ENCODE measurements at places on chromosomes 6 and 20. TPM values are rescaled to one million over a fixed set of nuclear protein-coding genes. Genes with fewer than 3 reads are reported as not detected.

SOBP gene
- not detected for polyA plus RNA-seq

GRCh38 chr20:42634156-42634555 lies 555.5 kb downstream of the PTPRT start:
- no peak for DNase-seq

- no peak for DNase-seq
Observed at GRCh38 chr6:130994319-130995097, 68.5 kb downstream of the EPB41L2 start.

DNA sequence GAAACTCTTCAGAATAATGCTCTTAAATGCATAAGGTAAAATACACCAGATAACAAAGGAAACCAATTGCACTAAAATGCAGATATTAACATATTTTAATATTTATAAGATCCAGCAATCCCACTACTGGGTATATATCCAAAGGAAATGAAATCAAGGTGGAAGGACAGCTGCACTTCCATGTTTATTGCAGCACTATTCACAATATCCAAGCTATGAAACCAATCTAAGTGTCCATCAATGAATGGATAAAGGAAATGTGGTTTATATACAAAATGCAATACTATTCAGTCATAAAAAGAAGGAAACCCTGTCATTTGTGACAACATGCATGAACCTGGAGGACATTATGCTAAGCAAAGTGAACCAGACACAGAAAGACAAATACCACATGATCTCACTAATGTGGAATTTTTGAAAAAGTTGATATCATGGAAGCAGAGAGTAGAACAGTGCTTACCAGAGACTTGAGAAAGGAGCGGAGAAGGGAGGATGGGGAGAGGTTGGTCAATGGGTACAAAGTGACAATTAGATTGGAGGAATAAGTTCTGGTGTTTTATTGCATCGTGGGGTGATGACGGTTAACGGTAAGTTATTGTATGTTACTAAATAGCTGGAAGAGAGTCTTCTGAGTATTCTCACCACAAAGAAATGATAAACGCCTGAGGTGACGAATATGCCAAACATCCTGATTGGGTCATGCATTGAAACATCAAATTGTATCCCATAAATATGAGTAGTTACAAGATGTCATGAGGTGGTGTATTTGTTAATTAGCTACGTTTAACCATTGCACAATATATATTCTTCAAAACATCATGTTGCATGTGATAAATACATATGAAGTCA lies 37.9 kb upstream of the RNF24 start:
- DNase-seq: peak; percentile 17

MPC1 gene
- 122 TPM for polyA plus RNA-seq

LATS1 gene
- 5.2 TPM for polyA plus RNA-seq

- no peak for DNase-seq
Observed at GRCh38 chr20:828987-829386, 4.5 kb upstream of the FAM110A start.

- no peak for DNase-seq
Observed at GRCh38 chr6:166308033-166308768, at the start of gene PRR18. Gene PRR18, minus strand, starts transcription at chr6:166308392. Its CDS starts 250 bp downstream, at chr6:166308142.

GRCh38 chr20:17832236-17832915 lies 132.6 kb downstream of the BANF2 start:
- no peak for DNase-seq

GRCh38 chr6:10403385-10404106 lies 11.3 kb downstream of the TFAP2A start:
- no peak for DNase-seq

LPA gene
- polyA plus RNA-seq: not detected

- DNase-seq: peak; percentile 55
Observed at GRCh38 chr6:79868098-79868722, 79.1 kb downstream of the ELOVL4 start.

GRCh38 chr6:50816115-50816675 lies 2.5 kb upstream of the TFAP2B start:
- DNase-seq: peak; percentile 40

ARMC12 gene
- not detected for polyA plus RNA-seq

- no peak for DNase-seq
Observed at GRCh38 chr6:6599468-6599873, 11.0 kb downstream of the LY86 start.

GRCh38 chr6:10205892-10206291 lies 209.0 kb downstream of the TFAP2A start:
- peak; percentile 38 for DNase-seq

DNA sequence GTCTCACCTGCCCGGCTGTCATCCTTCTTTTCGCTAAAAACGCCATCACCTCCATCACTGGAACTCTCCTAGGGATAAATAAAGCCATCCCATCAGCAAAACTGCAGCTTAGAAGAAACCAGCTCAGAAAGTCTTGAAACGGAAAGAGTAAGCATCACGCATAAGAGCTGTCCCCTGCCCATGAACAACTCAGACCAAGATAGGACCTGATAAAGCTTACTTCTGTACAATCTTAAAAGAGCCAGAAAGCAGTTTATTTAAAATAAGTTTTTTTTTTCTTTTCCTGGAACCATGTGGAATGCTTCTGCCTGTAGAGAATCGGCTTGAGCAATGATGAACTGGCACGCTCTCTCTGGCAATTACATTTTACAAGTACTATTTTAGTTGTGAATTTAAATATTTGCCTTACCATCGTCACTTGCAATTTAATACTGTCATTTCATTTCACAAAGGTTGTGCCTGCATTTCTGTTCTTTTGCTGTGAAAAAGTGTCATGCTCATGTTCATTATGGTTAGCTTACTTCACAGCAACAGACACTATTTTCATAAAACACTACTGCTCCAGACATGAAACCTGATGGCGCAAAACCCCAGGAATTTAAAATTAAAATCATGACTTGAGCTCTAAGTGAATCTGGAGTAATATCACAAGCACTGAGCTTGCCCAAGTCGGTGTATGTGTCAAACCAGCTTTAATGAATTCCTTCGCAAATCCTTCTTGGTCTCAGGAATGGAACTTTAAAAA lies 59.6 kb upstream of the EMILIN3 start:
- DNase-seq: no peak

- no peak for DNase-seq
Observed at GRCh38 chr6:107083047-107083768, 32.1 kb downstream of the BEND3 start.

DNA sequence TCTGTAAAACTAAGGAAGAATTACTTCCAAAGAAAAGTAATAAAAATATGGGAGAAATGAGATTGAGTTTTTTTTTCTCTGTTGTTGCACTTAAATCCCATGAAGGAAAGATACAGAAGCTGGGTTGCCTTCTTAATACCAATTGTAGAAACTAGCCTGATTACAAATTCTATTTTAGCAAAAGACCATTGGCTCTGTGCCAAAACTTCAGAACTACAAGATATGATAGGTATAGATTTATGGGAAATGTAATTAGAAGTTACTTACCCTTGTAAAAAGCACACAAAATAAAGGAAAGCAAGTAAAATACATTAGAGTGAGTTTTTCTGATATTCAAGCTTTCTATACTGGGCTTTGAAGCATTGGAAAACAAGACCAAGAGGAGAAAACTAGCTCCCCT lies 73.5 kb upstream of the SCGN start:
- DNase-seq: no peak

- DNase-seq: no peak
Observed at GRCh38 chr6:23446469-23446967, 679.5 kb upstream of the NRSN1 start.

ARFGEF2 gene
- 4.6 TPM for polyA plus RNA-seq

CLVS2 gene
- not detected for polyA plus RNA-seq

C20orf204 gene
- 0.20 TPM for polyA plus RNA-seq

TAAR8 gene
- not detected for polyA plus RNA-seq

DNA sequence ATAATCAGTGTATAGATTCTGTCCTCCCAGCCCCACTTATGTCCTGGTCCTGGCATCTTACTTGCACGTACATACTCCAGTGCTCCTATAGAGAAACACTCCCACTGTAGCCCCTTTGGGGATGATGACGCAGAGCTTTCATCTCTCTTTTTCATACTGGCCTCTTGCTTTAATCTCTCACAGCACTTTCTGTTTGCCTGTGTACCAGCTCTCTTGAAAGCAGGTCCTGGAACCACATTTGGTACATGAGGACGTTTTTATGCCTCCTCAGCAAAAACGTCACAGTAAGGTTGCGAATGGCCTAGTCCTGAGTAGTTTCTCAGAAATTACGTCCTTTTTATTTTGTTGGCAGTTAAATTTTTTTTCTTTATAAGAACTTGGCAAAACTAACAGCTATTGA lies 10.8 kb downstream of the L3MBTL3 start:
- no peak for DNase-seq

DNA sequence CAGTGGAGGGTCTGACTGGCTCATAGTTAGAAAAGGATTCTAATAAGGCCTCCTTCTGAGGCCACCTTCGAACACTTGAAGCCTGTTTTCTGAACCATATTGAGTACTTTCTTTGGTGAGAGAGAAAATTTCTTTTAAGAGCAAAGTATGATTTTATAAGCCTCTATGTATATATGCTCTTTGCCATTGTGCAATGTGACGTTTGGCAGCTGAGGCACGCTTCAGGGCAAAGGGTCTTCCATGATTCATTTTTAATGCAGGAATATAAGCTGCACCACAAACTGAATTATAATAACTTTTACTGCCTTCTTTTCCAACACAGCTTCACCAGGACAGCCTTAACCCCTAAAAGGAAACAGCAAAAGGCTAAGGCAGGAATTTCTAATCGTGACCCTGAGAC lies 154.4 kb downstream of the TTLL2 start:
- DNase-seq: no peak

DNA sequence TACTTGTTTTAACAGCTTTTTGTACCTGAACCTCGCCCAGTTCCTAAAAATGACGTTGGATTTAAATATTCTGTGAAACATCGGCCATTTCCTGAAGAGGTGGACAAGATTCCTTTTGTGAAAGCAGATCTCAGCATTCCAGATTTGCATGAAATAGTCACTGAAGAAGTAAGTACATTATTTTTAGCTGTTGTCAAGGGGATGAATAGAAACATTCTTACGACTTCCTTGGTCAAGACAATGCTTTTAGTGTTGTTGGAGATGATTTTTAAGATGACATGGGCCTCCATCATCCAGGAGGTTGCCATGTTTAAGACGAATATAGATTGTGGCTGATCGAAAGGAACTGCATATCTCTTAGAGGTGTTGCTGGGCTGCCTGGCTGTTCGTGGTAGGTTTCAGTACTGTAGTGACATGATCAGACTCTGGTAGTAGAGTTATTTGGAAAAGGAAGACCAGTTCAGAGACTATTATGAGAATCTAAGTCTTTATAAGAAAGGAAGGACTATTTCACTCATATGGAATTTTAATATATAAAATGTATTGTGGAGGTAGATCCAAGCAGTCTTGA lies 29.9 kb upstream of the ADIG start:
- DNase-seq: no peak

TINAG gene
- polyA plus RNA-seq: not detected

DNA sequence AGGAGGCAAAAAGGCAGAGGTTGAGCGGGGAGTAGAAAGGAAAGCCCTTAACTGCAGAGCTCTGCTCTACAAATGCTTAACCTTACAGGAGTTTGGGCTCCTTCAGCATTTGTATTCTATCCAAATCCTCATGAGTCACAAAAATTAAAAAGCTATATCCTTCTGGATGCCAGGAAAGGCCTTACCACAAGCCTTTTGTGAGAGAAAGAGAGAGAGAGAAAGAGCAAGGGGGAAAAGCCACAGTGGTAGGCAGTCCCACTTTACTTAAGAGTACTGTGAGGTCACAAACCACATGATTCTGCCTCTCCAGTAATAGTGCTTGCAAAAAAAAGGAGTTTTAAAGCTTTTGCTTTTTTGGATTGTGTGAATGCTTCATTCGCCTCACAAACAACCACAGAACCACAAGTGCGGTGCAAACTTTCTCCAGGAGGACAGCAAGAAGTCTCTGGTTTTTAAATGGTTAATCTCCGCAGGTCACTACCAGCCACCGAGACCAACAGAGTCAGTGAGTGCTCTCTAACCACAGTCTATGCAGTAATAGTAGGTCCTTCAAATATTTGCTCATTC lies at the start of gene RUNX2:
Gene RUNX2 (plus strand): TSS at position 375 of the 567 bp plus-strand sequence. CDS start 397 bp downstream, outside the sequence.
- peak; percentile 13 for DNase-seq

GRCh38 chr6:108565091-108565766 lies 4.5 kb downstream of the FOXO3 start:
- DNase-seq: peak; percentile 73

GRCh38 chr6:41045664-41046063 lies 3.4 kb downstream of the TSPO2 start:
- DNase-seq: no peak

GRCh38 chr6:128600397-128600951 lies 80.1 kb upstream of the PTPRK start:
- DNase-seq: no peak

DNA sequence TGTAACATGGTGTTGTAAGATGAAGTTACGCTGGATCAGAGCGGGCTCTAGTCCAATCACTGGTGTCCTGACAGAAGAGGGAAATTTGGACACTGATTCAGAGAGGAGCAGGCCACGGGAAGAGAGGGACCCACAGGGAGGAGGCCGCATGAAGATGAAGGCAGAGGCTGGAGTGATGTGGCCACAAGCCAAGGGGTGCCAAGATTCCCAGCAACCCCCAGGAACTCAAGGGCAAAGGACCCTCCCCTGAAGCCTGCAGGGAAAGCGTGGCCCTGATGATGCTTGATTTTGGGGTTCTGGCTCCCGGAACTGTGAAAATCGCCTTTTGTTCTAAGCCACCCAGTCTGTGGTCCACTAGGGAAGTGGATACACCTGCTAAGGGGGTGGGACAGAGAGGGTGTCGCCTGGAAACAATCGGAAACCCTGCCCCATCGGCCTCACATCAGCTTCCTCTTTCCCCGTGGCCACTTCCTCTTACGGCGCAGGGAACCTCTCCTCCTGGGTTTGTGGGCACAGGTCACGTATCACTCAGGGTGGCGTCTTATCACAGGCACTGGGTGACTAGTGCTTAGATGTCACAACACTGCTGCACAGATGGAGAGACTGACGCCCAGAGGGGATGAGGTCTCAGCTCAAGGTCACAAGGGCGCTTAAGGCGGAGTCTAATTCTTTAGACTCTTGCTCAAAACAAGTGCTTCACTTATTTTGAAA lies 58.0 kb downstream of the SULF2 start:
- peak; percentile 100 for DNase-seq

- peak; percentile 41 for DNase-seq
Observed at GRCh38 chr6:88780714-88781389, 182.6 kb downstream of the RNGTT start.

MUCL3 gene
- not detected for polyA plus RNA-seq

GRCh38 chr6:19395316-19395715 lies 441.9 kb upstream of the ID4 start:
- no peak for DNase-seq

DNA sequence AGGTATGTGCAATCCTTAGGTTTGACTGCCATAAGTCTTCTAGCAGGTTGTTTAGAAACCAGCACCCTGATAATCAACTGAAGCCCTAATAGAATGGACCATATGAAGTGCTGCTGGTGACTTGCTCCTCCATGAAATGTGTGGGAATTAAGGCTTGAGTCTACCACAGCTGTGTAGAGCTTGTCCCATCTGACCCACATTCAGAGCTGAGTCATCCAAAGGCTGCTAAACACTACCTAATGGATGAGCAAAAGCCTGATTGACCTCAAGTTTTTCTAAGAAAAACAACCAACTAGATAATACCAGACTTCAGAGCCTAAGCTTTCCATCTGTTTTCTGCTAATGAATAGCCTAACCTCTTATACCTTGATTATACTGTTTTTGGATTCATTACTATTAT lies 120.3 kb upstream of the MOCS1 start:
- DNase-seq: no peak

GRCh38 chr6:41176189-41176588 lies 13.3 kb upstream of the TREM2 start:
- DNase-seq: no peak

Measured in CD14-positive monocyte (primary cell).